ENCODE measurements at places on chromosomes 1 and 21.

- no peak for DNase-seq
Observed at GRCh38 chr1:196640976-196641375, 10.9 kb upstream of the CFH start.

GRCh38 chr1:12490532-12491142, 127.4 kb downstream of the DHRS3 start:
- no peak for DNase-seq

GRCh38 chr1:33697816-33698215, 166.1 kb upstream of the HMGB4 start:
- no peak for DNase-seq

DNA sequence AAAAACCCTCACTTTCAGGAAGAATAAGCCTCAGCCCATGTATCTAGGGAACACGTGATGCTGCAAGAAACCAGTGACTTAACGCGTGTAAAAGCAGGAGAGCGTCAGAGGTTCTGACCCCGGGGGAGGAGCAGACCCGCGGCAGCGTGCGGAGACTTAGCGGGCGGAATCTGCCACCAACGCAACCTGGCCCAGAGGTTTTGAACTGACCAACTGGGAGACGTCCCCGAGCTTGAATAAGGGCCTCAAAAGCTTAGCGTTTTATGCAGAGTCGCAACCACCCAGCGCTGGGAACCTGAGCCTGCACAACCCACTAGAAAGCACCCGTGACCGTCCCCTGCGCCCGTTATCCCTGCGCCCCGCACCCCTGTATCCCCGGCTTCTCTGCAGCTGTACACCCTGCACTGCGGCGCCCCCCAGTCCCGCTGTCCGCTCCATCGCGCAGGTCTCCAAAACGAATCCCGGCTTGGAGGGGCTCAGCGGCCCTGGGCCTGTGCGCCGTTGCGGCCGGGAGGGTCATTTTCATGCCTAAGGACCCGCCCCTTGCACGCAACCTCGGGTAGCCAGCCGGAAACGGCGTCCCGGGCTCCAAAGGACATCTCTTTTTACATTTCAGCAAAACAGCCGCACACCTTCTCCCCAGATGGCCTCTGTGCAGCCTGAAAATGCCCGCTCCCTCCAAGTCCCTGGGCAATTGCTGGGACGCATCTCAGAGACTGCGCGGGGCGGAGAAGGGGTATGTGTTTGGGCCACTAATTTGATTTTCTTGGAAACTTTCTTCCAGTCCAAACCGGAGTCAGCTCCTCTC, 29.4 kb upstream of the TRIM17 start:
- no peak for DNase-seq

GRCh38 chr1:47449822-47450552, 12.1 kb downstream of the FOXD2 start:
- DNase-seq, result no peak

DNA sequence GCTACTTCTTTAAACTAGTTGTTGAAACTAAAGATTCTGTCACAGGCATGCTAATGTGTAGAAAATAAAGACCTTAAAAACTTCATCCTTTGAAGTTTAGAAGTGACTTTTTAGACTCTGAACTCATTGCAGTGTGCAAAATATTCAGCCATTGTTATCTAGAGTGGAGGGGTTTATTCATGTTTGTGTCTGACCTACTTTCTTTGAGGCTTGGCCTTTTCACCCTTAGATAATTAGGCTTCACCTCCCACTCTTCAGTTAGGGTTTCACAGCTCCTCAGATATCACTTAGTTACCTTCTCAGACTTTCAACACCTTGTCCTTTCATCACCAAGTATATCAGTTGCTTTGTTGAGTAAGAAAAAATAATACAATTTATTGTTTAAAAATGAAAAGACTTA, 75.9 kb downstream of the IVNS1ABP start:
- no peak for DNase-seq

GRCh38 chr1:44730741-44731512, at the start of gene RNU5D-1:
RNU5D-1 (minus strand) TSS chr1:44731170.
- DNase-seq, result peak; percentile 94

DNA sequence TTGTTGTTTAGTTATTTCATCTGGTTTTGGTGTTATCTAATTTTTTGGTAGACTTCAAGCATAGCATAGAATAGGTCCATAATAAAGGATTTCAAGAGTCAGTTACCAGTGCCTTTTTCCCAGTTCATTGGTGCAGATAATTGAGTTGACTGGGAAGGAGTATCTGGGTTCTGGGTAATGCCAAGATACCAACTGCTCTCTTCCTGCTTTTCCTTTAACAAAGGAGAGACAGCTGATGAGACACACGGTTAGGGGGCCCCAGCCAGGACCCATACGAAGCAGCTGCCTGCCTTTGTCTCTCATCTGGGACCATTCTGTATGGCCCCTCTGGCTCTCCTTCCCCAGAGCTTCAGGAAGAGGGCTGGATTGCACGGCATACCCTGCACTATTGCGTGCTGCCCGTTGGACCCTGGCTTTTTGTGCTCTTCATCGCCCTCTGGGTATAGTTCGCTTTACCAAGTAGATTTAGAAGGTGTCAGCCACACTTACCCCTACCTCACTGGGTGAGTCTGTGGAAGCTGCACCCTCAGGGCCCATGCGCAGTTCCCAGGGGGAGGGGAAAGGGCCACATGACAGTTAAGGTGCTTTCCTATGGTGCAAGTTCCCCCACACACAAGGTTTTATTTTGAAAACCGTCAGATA, 7.0 kb downstream of the NAV1 start:
- peak; percentile 26 for DNase-seq

DNA sequence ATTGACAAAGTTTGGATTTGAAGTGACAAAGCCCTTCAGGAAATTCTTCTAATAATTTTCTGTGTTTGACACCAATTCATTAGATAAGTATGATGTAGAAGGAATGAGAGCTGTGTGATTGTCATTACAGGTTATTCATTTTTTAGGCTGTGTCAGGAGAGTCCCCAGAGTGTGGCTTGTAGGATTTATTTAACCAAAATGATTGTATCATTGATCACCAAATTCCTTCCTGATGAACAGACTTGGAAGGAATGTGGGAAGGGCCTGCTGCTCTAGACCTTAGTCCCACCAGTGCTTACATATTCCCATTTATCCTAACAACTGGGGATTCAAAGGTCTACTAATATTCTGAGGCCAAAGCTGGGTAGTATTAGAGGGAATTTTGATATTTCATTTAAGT, 383.3 kb upstream of the KAZN start:
- no peak for DNase-seq

GRCh38 chr1:227654431-227654830, 80.7 kb downstream of the JMJD4 start:
- DNase-seq, result no peak

DNA sequence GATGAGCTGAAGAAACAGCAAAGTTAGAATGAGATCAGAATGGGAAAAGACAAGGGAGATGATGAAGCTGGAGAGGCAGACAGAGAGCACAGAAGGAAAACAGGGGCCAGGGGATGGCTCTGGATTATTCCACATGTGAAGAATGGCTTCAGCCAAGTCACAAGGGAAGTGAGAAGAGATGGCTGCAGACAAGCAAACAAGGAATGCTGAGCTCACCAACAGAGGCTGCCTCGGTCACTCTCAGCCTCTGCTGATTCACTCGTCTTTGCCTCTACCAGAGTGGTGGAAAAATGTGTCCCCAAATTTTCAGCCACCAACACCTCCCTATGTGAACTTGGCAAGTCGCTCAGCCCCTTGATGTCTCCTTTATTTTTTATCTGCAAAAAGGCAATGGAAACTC, 46.7 kb downstream of the TRABD2B start:
- DNase-seq, result no peak

GRCh38 chr1:234123867-234124266, 219.4 kb downstream of the SLC35F3 start:
- no peak for DNase-seq

DNA sequence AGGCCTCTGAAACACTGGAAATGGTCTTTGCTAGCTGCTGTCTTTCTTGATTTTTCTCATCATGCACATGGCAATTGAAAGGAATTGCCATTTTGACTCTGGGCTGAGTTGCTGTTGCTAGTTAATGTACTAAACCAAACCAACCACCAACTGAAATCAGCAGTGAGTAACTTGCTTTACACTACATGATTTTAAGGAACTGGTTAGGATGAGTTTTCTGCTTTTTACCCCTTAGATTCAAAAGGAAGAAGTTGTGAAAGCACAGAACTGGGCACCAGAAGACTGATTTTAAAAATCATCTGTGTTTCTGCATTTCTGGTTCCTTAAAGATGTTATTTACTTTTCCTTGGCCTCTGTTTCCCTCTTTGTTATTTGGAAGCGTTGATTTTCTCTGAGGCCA, 361.9 kb downstream of the HLX start:
- no peak for DNase-seq

DNA sequence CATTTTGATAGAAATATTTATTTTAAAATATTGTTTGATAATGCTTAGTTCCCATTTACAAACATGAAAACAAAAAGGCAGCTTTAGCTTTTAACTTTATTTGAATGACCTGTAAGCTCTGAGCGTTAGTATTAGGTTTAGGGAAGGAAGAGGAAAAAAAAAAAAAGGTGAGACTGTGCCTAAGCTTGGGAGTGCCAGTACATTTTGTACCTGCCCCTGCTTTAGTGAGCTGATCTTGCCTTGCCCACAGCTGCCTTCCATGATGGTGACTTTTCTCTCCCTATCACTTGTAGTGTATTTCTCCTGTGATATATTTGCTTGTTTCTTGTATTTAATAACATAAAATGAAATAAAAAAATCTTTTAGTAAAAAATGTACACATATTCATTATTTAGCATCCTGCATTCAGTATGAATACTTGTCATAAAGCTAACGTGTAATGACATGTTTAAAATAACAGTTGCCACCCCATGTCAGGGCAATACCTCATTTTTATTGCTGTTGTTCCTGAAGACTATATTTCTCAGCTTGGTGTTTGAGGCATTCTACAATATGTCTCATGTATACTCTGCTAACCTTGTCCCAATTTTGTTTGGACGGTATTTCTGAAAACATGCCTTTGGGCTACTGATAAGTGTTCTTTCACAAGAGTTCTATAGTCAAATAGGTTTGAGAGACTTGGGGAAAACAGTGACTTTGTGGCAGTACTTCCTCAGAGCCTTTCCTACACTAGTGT, 76.3 kb downstream of the NEK7 start:
- DNase-seq, result no peak

DNA sequence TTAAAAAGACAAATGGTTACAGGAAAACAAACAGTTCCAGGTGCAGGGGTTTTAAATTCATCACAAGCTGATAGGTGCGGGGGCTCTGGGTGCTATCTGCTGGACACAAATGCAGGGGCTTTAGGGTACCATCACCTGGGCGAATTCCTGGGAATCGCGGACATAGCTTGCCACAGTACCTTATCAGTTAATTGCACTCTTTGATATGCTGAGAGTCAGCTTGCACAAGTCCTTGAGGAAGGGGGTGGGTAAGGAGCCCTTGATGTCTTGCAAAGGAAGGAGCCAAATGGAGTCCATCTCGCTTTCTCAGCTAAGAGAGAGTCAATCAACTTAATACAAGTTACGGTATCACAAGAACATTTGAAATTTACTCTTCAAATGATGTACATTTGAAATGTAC, 25.4 kb upstream of the TMEM54 start:
- no peak for DNase-seq

DNA sequence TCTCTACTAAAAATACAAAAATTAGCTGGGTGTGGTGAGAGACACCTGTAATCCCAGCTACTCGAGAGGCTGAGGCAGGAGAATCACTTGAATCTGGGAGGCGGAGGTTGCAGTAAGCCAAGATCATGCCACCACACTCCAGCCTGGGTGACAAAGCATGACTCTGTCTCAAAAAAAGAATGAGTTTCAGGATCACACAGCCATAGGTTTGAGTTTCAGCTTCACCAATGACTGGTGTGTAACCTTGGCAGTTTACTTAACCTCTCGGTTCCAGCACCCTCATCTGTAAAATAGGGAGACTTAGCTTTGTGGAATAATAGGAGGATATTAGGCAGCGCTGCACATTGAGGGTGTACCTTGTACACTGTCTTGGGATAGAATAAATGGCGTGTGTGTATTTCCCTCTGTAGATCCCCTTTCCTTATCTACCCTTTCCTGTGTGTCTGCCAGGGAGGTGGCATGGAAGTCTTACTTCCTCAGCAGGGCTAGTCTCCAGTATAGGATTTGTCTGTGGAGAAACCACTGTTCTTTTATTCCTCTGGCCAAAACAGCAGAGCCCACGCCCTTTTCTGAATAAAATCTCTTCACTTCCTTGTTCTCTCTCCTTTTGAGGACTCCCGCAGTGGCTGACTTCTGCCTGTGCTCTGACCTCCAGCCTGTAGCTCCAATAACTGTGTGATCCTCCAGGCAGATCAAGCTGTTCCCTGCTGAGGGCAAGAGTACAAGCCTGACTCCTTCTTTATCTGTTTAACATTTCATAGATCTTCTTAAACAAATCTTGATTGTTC, 90.4 kb downstream of the HHAT start:
- no peak for DNase-seq

- no peak for DNase-seq
Observed at GRCh38 chr1:153849487-153850185, 73.1 kb downstream of the GATAD2B start.

- no peak for DNase-seq
Observed at GRCh38 chr1:224541901-224542630, 74.1 kb upstream of the CNIH3 start.

- DNase-seq, result no peak
Observed at GRCh38 chr1:228958121-228958520, 222.8 kb downstream of the RHOU start.

GRCh38 chr1:15362737-15363128, 47.0 kb upstream of the EFHD2 start:
- DNase-seq, result no peak

DNA sequence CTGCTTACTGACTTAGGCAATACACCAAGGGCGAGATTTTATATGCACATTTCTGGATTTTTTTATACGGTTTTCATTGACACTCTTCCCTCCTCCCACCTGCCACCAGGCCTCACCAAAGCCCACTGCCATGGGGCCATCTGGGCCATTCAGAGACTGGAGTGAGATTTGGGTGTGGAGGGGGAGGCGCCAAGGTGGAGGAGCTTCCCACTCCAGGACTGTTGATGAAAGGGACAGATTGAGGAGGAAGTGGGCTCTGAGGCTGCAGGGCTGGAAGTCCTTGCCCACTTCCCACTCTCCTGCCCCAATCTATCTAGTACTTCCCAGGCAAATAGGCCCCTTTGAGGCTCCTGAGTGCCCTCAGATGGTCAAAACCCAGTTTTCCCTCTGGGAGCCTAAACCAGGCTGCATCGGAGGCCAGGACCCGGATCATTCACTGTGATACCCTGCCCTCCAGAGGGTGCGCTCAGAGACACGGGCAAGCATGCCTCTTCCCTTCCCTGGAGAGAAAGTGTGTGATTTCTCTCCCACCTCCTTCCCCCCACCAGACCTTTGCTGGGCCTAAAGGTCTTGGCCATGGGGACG, 57.9 kb downstream of the LACTBL1 start:
- no peak for DNase-seq

Measured in NCI-H345 (cell line).